ENCODE measurements at places on chromosomes 12 and 14. TPM values are rescaled to one million over a fixed set of nuclear protein-coding genes. Genes with fewer than 3 reads are reported as not detected.

Gene COX8C
- total RNA-seq: not detected

Gene NDRG2
- total RNA-seq: 29.8 TPM

Gene NRL
- total RNA-seq: 3.2 TPM

GRCh38 chr12:132251310-132251709 lies 78.1 kb downstream of the GALNT9 start:
- H3K27me3 ChIP-seq: peaks cover 13% of the 10 kb centered on the region
- no peak overlapping the region for H3K4me3 ChIP-seq
- H3K27ac ChIP-seq: no peak overlapping the region
- peaks cover 3% of the 10 kb centered on the region for H3K4me1 ChIP-seq
- DNase-seq: no peak

DNA sequence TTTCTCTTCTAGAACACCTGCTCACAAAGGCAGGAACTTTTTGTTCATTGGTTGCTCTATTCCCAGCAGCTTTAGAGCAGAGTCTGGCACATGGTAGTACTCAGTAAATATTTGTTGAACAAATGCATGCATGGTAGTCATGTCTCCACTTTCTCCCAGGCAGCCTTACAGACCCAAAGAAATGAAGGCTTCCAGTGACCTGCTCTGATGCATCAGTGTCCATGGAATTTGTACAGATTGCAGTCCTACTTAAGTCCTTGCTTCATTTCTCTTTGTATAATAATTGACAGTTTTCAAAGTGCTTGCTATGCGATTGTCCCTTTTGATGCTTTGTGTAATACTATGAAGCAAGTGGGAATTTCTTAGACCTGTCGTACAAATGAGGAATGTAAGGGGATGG lies 119.6 kb downstream of the DERA start:
- H3K36me3 ChIP-seq: peaks cover 15% of the 10 kb centered on the region
- H3K4me3 ChIP-seq: no peak overlapping the region
- DNase-seq: no peak
- H3K4me1 ChIP-seq: no peaks in the 10 kb centered on the region
- no peak overlapping the region for H3K27ac ChIP-seq
